ENCODE measurements at places on chromosomes 2 and 18.

GRCh38 chr18:29488617-29489016, 1311.7 kb upstream of the CDH2 start:
- no peak overlapping the region for H3K27ac ChIP-seq
- H3K27me3 ChIP-seq = no peaks in the 10 kb centered on the region
- no peak overlapping the region for H3K4me3 ChIP-seq
- H3K4me1 ChIP-seq = no peaks in the 10 kb centered on the region

- no peaks in the 10 kb centered on the region for H3K36me3 ChIP-seq
- H3K4me1 ChIP-seq = no peaks in the 10 kb centered on the region
- DNase-seq = no peak
- no peaks in the 10 kb centered on the region for H3K27me3 ChIP-seq
- no peak overlapping the region for H3K27ac ChIP-seq
Observed at GRCh38 chr2:20803226-20803682, 19.6 kb downstream of the LDAH start.

- no peak overlapping the region for H3K27ac ChIP-seq
- no peak overlapping the region for H3K4me3 ChIP-seq
- no peaks in the 10 kb centered on the region for H3K36me3 ChIP-seq
Observed at GRCh38 chr2:12397854-12398253, 318.9 kb upstream of the TRIB2 start.

DNA sequence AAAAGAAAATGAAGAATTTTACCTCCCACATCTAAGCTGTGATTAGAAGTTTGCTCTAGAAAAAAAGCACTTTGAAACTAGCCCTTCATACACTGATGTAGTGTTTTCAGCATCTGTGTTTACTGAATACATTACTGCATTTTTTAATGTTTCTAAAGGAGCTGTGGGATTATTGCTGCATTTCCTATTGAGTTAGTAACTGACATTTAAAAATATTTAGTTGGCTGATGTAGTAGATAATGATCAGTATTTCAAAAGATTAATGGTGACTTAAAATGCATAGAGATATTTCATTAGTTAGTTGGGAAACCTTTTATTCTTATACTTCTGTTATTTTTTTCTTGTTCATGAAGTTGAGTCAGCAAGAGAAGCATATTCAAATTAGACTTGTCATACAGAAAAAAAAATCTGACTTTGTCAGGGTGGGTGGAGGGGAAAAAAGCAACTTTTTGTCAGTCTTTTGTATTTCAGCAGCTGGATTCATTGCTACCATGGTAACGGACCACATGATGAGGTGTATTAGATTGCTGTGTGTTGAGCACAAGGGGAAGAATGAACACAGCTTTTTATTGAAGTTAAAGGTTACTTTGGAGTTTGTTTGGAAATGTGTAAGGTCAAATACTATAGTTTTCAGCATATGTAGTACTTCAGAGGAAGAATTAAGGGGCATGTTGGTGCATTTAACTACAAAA, at the start of gene DTNA:
DTNA (plus strand) TSS at position 549 of the 692 bp plus-strand sequence. CDS start 45,679 bp downstream, outside the sequence.
- H3K4me3 ChIP-seq = peak within 1 kb of the TSS; percentile 17
- H3K27ac ChIP-seq = peak within 1 kb of the TSS; percentile 76
- no peaks in the 10 kb centered on the region for H3K36me3 ChIP-seq

DNA sequence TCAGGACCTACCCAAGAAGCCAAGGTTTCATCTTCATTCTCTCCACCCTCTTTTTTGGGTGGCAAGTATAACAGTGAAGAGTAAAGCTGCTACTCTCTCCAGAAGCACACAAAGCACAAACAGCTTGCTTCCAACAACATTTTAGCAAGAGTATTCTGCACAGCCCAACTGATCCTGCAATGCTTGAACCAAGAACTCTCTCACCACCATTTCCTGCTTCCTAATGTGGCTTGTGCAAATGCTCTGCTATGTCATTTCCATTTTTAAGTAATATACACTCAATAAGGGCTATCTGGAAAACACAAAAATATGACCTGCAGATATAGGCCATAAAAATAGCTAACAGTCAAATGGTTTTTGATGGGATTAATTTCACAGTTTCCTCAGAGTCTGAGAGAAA, 24.1 kb upstream of the IHH start:
- no peak for DNase-seq
- no peaks in the 10 kb centered on the region for H3K36me3 ChIP-seq
- H3K27me3 ChIP-seq = no peaks in the 10 kb centered on the region
- H3K4me3 ChIP-seq = no peak overlapping the region
